Dermis microvascular lymphatic vessel endothelial cell (primary cell): ENCODE measurements at places on chromosomes 11 and 22.
A peak's percentile ranks its signal among the peaks of the same experiment; 100 is the strongest.

DNA sequence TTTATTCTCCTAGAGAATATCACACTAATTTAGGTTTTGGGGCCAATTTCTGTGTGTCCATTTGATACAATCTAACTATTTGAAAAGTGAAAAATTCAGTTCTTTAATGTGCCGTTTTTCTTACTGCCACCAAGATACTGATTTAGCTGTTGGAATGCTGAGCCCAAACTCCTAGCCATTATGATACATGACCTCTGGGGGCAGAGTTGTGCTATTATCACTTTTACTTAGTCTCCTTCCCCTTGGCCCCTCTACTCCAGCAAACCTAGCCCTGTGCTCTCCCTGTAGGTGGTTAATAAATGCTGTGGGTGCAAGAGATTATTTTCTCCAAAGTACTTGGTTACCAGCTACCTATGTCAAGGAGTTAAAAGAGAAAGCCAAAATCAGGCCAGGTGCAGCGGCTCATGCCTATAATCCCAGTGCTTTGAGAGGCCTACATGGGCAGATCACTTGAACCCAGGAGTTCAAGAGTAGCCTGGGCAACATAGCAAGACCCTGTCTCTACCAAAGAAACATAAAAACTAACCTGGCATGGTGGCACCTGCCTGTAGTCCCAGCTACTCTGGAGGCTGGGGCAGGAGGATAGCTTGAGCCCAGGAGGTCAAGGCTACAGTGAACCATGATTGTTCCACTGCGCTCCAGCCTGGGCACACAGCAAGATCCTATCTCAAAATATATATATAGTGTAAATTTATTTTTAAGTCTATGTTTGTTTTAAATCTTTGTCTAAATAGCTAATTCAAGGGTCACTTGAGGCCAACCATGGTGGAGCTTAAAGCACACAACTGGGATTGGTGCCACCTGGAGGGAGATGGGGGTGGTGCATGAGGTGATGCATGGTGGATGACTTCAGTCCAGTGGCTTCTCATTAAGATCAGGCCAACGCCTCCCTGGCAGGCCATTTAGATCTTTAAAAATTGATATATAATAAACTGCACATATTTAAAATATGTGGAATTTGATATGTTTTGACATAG lies 193.2 kb upstream of the PLET1 start:
- no peak for DNase-seq

GRCh38 chr11:35750315-35750714 lies 87.7 kb downstream of the TRIM44 start:
- DNase-seq = no peak

DNA sequence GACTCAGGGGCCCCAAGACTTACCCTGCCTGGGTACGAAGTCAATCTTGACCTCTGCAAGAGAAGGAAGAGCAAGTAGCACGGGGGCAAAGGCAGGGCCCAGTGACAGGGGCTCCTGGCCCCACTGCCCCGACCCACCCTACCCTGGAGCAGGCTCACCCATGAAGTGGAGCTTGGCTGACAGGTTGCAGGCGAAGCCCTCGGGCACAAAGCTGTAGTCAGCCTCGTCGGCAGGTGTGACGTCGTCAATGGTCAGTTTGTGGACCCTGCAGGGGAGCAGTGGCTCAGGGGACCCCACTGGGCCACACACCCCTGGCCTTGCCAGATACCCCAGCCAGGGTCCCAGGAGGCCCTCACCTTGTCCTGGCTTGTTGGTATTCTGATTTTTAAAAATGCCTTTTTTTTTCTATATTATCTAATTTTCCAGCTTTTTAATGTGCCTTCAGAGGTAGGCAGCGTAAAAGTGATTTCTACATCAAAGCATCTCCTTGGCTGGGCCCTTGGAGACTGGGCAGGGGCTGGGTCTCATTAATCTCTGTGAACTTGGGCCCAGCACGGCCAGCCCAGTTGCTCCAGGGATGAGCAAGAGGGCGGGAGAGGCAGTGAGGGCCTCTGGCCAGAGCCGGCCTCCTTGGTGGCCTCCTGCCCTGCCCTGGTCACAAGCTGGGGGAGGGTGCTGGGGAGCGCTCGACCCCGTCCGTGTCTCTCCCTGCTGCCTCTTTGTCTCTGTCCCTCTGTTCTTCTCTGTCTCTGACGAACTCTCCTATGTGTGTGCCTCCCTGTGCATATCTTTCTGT lies 11.3 kb downstream of the MYBPC3 start:
- no peak for DNase-seq

GRCh38 chr22:27705408-27706080 lies 96.0 kb downstream of the MN1 start:
- DNase-seq = no peak

- DNase-seq = no peak
These were observed 68.9 kb upstream of the GNAZ start for GRCh38 chr22:23001463-23001862.

DNA sequence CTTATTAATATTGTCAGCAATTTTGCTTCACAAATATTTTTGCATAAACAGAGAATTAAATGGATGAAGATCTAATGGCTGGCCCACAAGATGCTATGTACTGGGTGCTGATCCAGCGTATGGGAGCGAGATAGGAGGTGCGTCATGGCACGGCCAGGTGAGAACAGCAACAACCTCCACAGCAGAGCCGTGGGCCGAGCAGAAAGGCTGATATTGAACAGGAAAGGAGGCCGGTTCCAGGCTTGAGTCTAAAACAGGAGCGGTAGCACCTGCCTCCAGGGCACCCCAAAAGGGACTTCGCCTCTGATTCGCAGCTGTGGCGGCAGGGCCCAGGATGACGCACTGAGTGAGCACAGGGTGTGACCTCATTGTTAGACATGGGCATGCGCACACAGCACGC lies 1502.1 kb downstream of the TBC1D22A start:
- DNase-seq = no peak

DNA sequence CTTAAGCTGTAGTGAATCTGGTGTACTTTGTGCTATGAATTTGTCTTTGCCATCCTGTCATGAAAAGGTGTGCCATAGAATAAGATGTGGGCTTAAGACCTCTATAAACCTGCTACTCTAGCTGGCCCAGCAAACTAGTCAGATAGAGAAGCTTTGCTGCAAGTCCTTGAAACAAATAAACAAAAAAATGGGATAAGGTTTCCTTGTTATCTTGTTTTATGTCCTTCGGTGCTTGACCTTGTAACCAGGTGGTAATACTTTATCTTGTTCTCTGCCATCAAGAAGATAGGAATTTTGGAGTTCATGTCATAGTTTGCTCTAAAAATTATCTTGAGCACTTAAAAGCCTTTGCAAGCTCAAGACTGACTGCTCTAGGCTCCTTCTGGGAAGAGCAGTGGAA lies 14.3 kb upstream of the TMEM86A start:
- DNase-seq = no peak

DNA sequence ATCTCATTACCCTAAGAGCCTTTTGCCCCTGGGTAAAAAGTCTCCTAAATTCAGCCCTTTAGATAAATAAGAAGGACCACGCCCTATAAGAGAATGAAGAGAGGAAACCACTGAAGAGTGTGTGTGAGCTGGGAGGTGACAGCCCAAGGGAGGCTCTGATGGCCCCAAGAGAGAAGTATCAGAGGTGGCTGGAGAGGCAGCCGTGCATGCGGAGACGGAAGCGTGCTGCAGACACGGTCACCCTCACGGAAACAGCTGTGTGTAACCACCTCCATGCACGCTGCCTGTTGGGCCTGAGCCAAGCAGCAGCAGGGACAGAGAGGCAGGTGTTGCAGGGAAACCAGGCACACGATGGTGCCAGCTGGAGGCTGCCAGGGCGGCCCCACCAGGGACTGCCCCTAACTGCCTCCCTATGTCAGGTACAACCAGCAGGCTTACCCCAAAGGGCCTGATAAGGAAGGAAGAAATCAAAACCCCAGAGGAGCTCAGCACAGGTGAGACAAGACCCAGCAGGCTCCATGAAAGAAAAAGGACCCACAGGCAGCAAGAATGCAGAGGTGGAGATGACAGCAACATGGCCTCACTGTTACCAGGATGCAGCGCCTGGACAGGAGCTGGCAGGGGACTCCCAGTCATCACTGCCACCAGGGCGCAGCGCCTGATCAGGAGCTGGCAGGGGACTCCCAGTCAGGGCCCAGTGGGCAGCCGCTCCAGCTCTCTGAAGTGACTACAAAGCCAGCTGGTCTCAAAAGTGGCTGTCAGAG lies 7.8 kb downstream of the LARGE2 start:
- DNase-seq = peak; percentile 25

GRCh38 chr22:27794226-27794625 lies 7.3 kb downstream of the MN1 start:
- DNase-seq = no peak

- no peak for DNase-seq
These were observed 328.2 kb downstream of the TTC28 start for GRCh38 chr22:28351476-28351875.

GRCh38 chr22:43845981-43846380 lies 16.3 kb downstream of the SULT4A1 start:
- DNase-seq = no peak

DNA sequence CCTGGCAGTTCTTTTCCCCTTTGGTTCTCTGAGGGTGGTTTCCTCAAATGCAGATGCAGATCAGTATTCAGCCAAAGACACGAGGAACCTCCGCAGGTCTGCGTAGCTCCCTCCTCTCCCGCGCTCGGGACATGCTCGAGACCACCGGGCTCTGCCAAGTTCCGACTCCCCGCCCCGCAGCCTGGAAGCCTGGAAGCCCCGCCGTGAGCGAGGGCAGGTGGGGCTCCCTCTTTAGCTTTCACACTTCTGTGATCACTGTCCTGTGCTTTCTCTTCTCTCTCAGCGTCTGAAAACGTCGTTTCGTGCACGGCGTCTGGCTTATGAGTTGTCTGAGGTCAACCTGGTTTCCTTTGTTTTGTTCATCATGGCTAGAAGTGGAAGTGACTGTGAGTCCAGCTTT lies 26.6 kb downstream of the ZBED4 start:
- DNase-seq = peak; percentile 90

- DNase-seq = no peak
These were observed 121.2 kb downstream of the ETS1 start for GRCh38 chr11:128465946-128466705.

DNA sequence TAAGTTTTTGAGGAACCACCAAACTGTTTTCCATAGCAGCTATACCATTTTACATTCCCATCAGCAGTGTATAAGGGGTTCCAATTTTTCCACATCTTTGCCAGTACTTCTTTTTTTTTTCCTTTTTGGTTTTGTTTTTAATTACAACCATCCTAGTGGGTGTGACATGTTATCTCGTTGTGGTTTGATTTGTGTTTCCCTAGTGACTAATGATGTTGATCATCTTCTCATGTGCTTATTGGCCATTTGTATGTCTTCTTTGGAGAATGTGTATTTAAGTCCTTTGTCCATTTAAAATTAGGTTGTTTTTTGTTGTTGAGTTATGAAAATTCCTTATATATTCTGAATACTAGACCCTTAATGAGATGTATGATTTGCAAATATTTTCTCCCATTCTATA lies 59.3 kb downstream of the STIM1 start:
- DNase-seq = no peak

DNA sequence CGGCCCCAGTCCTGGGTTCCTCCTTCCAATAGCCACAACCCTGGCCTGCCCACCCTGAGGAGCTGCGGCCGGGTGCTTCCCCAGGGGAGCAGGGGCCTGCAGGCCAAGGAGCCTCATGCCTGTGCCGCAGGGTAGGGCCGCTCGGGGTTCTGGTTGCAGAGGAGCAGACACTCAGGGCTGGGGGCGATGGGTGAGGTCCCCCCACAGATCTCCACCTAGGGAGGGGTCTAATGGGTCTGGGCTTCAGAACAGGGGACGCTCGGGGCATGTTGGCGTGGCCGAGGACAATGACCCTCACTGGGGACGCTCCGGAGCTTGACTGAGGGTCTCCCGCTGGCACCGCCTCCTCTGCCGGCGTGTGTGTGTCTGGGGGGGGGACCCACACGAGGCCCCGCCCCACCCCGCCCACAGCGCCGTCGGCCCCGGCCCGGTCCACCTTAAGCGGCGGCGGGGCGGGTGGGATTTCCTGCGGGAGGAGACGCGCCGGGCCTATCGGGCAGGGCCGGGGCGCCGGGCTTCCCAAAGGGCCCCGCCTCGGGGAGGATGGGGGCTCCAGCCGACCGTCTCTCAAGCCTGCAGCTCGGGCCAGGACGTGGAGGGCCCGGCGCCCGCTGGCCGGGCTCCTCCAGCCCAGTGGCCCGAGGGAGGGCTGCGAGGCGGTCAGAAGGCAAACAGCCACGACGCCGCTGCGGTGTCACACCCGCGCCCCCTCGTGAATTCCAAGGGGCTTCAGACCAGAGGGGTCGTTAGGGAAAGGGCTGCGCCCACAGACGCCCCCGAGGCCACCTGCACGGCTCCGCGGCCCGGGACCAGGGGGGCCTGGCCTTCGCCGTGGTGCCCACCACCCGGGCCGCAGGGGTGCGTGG lies 640 bp upstream of the ZDHHC8 start:
- peak; percentile 43 for DNase-seq

- DNase-seq = no peak
These were observed 121.5 kb downstream of the MAML2 start for GRCh38 chr11:96221244-96222070.

DNA sequence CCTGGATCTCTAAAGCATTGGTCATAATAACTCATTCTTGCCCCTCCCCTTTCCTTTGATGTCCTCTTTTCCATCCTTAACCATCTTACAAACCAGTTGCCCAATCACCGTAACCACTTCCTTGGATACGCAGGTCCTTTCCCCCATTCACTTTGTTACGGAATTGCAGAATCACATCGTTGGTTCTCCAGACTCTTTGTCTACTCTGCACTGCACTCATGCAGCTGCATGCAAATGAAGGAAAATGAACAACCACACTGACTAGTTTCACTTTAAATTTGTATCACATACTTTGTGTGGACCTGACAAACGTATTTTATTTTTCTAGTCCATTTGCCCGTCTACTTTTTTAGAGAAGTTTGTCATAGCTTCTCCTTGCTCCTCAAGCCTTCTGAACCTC lies 69.9 kb downstream of the SLC5A12 start:
- no peak for DNase-seq

DNA sequence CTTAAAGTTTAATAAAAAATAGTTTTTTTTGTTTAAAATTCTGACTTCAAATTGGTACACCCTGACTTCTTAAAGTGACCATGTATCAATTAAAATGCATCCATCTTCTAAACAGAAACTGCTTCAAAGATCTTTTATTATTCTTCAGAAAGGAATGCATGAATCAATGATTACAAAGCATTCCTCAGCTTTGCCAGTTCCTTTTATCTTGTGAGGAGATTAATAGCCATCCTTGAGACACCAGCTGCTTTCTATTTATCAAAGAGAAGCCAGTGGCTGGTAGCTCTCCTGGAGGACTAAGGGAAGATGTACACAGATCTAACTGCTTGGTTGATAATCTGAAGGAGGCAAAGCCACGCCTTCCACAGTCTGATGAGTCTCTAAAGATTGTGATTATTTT lies 2222.5 kb downstream of the LRRC4C start:
- DNase-seq = no peak
